ENCODE measurements at places on chromosomes 4 and X.

DNA sequence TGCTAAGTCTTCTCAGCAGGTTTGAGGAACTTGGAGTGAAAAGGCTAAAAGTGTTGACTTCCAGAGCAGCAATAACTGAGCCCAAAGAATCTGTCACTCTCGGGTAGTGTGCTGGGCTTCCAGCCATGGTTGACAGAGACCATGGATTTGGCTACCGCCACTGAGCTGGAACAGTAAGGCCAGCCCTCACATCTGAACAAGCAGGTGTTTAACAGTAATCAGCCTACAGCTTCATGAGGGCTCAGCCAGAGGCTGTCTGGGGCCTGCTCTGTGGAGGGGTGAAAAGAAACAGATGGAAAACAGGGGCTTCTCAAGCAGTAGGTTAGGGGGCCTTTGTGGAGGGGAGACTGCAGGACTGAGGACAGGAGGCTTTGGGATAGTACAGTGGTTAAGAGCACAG lies 14.9 kb downstream of the RASL11B start:
- DNase-seq = no peak

DNA sequence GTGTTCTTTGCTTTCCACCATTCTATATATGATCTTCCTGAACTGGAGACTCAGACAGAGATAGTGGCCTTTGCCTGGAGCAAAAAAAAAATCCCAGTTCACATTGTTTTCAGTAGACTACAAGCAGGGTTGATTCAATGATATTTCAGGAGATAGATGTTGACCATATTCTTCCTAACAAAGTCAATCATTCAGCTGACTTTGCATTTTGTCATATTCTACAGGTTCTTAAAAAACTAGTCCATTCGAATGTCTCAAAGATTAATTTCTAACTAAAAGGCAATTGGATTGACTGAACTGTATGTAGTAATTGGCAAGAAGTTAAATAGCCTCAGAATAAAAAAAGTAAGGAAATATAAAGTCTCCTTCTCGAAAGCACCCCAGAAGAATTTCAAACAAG lies 479.5 kb downstream of the NKX6-1 start:
- DNase-seq = no peak

GRCh38 chr4:53780736-53781400 lies 189.6 kb upstream of the LNX1 start:
- DNase-seq = no peak

DNA sequence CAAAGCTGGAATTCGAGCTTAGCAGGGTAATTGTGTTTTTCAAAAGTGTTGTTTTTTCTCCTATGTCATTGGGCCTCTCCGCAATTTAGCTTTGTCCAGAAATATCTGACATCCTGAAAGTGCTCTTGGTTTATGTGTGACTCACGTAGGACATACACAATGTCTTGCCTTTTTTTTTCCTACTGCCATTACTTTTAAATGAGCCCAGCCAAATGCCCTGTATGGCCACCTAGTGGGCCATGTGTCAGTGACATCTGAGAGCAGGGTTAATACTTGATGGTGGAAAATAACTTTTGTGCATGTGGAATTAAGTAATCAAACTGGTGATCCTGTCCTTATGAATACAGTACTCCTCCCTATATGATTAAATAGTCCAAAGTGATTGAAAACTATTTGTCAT lies 1411.1 kb upstream of the TENM3 start:
- no peak for DNase-seq

- DNase-seq = peak; percentile 54
Measured at GRCh38 chrX:133985164-133985966, at the start of gene GPC3. GPC3 (minus strand) TSS chrX:133985594.

Data from CD4-positive, alpha-beta T cell treated with Interleukin-6 for 4 hours (primary cell).